ENCODE measurements at places on chromosomes 6 and 20. TPM values are rescaled to one million over a fixed set of nuclear protein-coding genes. Genes with fewer than 3 reads are reported as not detected.

FAM217B gene
- 37.6 TPM for total RNA-seq

APCDD1L gene
- 0.25 TPM for total RNA-seq

DSN1 gene
- 4.5 TPM for total RNA-seq

WFDC12 gene
- not detected for total RNA-seq

PRELID3B gene
- total RNA-seq = 50.1 TPM

MAS1 gene
- total RNA-seq = not detected

CTSA gene
- 123 TPM for total RNA-seq

HLA-DRB5 gene
- total RNA-seq = 19.5 TPM

TFAP2A gene
- 0.97 TPM for total RNA-seq

PARD6B gene
- 7.1 TPM for total RNA-seq

DNAH8 gene
- total RNA-seq = not detected

CAP2 gene
- total RNA-seq = 129 TPM

HUS1B gene
- not detected for total RNA-seq

C6orf132 gene
- 2.2 TPM for total RNA-seq

AIF1 gene
- 15.5 TPM for total RNA-seq

KHDC1L gene
- total RNA-seq = not detected

GABRR1 gene
- total RNA-seq = not detected

NRN1 gene
- 13.7 TPM for total RNA-seq

KIF25 gene
- total RNA-seq = not detected

Data from left ventricle myocardium superior (tissue), 1 donor.